ENCODE measurements at places on chromosomes 5 and 9.

DNA sequence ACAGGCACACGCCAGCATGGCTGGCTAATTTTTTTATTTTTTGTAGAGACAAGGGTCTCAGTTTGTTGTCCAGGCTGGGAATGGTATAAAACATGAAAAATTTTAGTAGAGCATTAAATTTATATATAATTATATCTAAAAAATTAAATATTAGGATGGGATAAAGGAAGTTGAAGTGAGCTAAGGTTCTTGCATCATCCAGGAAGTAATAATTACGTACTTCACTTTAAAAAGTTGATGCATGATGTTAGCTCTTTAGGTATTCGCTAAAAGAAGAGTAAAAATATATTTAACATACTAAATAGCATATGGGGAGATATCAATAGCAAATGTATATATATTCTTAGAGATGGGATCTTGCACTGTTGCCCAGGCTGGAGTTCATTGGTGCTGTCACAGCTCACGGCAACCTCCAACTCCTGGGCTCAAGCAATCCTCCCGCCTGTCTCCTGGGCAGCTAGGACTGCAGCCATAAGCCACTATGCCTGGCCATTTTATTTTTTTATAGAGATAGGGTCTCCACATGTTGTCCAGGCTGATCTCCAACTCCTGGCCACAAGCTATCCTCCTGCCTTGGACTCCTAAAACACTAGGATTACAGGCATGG lies 12.3 kb downstream of the DCAF10 start:
- DNase-seq = no peak

GRCh38 chr5:134022333-134022732 lies 17.6 kb upstream of the VDAC1 start:
- DNase-seq = no peak

DNA sequence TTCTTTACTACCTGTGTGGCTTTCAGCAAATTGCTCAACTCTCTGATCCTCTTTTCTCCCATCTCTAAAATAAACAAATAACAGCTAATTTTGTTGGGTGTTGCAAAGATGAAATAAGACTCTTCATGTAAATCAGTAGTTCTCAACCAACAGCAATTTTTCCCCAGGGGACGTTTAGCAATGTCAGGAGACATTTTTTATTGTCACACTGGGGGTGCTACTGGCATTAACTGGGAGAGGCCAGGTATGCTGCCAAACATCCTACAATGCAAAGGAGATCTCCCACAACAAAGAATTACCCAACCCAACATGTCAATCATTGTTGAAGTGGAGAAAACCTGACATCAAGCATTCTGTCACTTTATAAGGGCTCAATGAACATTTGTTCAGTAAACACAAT lies 19.7 kb downstream of the ADRA1B start:
- no peak for DNase-seq

DNA sequence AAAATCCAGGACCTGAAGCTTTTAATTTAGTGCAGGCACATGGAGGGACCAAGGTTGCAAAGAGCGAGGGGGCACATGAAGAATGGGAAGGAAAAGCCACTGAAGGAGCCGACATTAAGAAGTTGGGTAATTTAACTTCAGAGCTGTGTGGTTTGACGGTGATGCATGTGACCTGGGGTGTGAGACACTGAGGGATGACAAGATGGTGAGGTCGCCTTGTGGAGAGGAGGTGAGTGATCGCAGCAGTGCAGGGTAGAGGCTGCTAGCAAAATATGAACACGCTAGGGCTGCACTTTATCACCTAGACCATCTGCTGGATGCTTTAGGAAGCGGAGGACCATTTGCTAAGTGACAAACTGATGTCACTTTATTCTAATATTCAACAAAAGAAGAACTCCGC lies 339.0 kb upstream of the KIF2A start:
- peak; percentile 24 for DNase-seq

- DNase-seq = no peak
These were observed 39.2 kb upstream of the PCA3 start for GRCh38 chr9:76725011-76725546.

DNA sequence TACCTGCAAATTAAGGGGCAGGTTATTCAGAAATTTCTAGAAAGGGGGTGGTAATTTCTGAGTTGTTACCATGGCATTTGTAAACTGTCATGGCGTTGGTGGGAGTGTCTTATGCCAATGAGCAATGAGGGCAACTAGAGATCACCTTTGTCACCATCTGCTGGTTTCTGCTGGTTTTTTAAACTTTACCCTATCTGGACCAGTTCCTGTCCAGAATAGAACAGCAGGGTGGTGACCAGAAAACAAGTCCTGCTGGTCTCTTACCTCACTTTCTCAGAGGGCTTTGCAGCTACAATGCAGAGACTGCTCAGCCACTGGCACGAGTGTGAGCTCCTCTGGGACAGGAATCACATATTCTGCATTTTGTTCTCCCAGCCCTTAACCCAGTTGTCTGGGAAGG lies 51.4 kb downstream of the FAM114A2 start:
- DNase-seq = no peak

GRCh38 chr9:85863875-85864274 lies 77.1 kb upstream of the NAA35 start:
- DNase-seq = no peak

DNA sequence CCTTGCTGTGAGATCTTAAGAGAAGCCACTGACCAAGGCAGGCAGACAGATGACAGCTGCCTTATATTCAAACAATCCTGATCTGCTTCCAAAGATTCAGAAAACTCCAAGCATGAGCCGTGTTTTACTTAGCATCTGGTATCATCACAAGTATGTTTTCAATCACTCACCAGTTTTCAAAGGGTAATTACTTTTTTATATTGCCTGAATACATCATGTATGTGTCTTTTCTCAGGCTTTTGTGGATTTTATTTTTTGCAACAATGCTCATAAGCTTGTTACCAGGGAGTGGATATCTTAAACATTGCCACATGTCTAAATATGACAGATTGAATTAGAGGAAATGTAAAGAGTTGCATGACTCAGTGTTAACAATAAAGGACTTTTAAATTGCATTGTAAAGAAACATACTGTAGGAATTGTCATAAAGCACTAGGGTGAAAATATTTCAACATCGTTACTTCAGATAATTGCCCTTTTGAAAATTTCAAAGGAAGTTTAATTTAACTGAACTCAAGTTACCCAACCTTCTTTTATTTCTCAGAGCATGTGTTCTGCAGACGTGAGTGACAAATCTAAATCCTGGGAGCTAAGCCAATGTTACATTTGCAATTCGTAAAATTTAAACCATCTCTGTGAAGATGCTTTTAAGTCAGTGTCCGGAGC lies 326.1 kb downstream of the PLK2 start:
- no peak for DNase-seq

- no peak for DNase-seq
These were observed 54.0 kb upstream of the FGF10 start for GRCh38 chr5:44443172-44443571.

DNA sequence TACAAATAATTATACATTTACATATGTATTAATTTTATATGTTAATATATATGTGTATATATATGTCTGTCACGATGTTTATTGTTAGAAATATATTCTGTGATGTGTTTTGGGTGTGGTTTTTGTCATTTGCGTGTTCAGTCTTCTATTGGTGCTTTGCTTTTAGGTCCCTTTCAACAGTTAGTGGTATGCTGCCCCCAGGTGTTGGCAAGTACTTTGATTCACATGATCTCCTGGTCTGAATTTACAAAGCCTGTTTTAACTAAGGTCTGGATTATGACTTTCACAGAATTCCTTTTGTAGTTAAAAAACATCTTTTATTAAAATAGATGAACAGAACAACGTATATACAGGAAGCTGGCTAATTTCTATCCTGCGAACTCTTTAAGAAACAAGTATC lies 271.5 kb downstream of the CCDC171 start:
- no peak for DNase-seq

- no peak for DNase-seq
These were observed 3.5 kb downstream of the LAMC3 start for GRCh38 chr9:131012396-131012917.

GRCh38 chr5:139282197-139282557 lies 11.4 kb upstream of the MATR3 start:
- DNase-seq = no peak

GRCh38 chr5:150428106-150428876 lies 15.6 kb upstream of the CD74 start:
- DNase-seq = no peak

- DNase-seq = no peak
These were observed 85.7 kb downstream of the LMX1B start for GRCh38 chr9:126699401-126699881.

DNA sequence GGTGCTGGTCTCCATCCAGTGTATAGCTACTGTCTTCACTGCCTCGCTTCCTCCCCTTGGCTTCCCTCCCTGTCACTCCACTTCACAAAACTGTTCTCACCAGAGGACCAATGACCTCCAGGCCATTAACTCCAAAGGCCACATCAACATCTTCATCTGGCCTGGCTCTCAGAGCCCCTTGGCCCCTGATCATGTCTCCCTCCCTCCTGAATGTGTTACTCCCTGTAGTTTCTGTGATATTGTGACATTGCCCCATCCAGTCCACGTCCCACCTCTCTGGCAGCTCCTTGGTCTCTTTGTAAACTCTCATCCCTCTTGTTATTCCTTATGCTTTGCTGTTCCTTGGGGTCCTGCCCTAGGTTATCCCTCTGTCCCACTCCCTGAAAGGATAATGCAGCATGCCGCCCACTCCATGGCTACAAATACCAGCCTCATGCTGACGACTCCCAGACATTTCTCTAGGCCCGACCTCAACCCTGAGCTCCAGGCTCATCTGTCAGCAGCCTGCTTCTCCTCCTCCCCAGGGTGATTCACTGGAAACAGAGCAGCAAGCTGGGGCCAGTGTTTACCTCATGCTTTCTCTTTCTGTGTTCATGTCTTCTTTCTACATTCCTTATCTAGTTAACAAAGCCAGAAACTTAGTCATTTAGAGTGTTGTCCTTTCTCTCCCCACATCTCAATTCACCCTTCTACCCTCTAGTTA lies 312.2 kb downstream of the SPOCK1 start:
- DNase-seq = no peak

Data from NK-92 treated with Interleukin-12 subunit alpha and Interleukin-12 subunit beta, amount 100 ng/mL, for 24 hours (cell line).